ENCODE measurements at places on chromosomes 2 and 18.

DNA sequence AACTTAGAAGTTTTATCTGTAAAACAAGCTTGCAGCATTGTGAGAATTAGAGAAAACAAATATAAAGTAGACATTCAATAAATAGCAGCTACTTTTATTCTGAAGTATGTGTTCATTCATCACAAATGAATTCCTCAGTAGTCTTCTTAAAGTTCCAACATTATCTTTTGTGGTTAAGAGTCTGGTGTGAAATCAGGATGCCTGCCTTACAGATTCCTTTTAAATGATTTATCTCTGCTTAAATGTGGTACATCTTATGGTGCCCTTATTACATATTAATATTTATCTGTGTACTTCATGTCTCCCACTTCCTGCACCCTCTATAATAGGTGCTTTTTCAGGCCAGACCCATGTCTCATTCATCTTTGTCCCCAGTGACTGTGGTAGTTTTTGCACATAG is 595.0 kb downstream of the STK39 start:
- no peak for DNase-seq

DNA sequence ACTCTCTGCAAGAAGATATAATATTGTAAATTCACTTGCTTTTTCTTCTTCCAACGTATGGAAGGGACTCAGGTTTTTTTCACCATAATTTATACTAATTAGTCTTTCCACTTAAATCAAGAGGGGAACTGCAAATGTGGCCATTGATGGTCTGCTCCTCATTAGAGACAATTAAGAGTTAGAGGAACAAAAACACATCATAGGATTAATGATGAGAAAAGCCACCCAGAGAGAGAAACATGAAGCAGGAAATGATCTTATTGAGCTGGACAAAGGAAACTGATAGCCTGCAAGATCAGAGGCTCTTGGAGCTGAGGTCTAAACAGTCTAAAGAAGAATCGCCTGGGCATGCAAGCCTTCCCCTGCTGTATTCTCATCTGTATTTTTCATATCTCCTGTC is 151.2 kb upstream of the NRP2 start:
- DNase-seq = no peak

DNA sequence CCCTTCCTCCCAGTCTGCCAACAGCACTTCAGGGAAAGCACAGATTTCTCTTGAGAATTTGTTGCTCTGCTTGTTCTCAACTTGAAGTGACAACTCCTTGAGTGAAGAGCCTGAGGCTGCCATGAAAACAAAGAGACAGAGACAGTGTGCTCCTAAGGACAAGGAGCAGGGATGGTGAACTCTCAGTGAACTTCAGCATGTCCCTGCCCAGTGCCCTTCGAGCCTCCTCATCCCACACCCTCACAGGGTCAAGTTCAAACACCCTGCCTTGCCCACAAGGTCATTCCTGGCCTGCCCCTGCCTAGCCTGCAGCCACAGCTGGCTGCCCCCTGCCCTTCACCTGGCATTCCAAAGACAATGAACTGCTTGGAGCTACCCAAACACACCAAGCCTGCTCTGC is 343.5 kb upstream of the KLHL29 start:
- no peak for DNase-seq

DNA sequence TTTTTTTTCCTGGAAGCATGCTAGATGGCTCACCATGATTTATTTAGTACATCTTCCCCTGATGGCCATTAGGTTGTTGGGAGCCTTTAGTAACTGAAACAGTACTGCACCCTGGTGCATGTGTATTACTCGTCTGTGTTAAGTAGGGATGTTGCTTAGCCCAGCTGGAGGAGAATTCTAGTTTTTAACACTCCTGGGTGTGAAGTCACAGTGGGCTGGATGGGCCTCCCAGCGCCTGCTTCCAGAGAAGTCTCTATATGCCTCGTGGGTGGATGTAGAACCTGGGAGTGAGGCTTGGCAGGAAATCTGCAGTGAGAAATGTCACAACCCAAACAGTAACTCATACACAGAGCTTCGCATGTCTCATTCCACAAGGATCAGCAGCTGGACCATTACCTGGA is 28.9 kb upstream of the NT5DC4 start:
- no peak for DNase-seq

- no peak for DNase-seq
Measured at GRCh38 chr2:178863856-178864620, 56.8 kb upstream of the TTN start.

- no peak for DNase-seq
Measured at GRCh38 chr18:23683671-23684070, 5.6 kb upstream of the LAMA3 start.

- DNase-seq = no peak
Measured at GRCh38 chr2:42877511-42877910, 85.1 kb upstream of the HAAO start.

Measured in neuronal stem cell (in vitro differentiated cells).